ENCODE measurements at places on chromosomes 4 and X. TPM values are rescaled to one million over a fixed set of nuclear protein-coding genes. Genes with fewer than 3 reads are reported as not detected.

APLN gene
- 1.2 TPM for total RNA-seq

GC gene
- not detected for total RNA-seq

UGT2A3 gene
- not detected for total RNA-seq

F8A2 gene
- total RNA-seq = not detected

ADH7 gene
- total RNA-seq = not detected

IBSP gene
- total RNA-seq = not detected

GAGE12E gene
- total RNA-seq = not detected

RNF150 gene
- 1.0 TPM for total RNA-seq

PAGE2B gene
- total RNA-seq = not detected

FTSJ1 gene
- total RNA-seq = 61.4 TPM

ABCE1 gene
- 121 TPM for total RNA-seq

GAB3 gene
- 3.5 TPM for total RNA-seq

RAP2C gene
- total RNA-seq = 29.3 TPM

C4orf36 gene
- total RNA-seq = not detected

SOD3 gene
- 16.9 TPM for total RNA-seq

MAGEA1 gene
- total RNA-seq = not detected

FRAS1 gene
- 3.9 TPM for total RNA-seq

DMP1 gene
- total RNA-seq = not detected

Measured in smooth muscle cell of the umbilical artery (primary cell).